ENCODE measurements at places on chromosomes 1 and 21.

DNA sequence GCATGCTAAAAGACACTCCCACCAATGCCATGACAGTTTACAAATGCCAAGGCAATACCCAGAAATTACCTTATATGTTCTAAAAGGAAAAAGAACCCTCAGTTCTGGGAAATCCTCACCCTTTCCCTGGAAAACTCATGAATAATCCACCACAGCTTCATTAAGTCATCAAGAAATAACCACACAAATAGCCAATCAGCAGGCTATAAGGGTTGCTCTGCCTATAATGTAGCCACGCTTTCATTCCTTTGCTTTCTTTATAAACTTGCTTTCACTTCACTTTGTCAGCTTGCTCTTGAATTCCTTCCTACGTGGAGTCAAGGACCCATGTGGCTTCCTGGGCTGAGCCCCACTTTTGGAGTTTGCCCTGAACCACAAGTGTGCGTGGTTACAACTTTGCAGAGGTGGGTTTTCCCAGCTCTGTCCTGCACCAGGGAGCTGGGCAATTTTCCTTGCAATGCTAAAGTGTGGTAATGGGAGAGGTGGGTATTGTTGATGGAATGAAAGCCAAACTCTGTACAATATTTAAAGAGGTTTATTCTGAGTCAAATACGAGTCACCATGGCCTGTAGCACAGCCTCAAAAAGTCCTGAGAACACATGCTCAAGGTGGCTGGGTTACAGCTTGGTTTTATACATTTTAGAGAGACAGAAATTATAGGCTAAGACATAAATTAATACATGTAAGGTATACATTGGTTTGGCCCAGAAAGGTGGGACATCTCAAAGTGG, 42.2 kb upstream of the COG2 start:
- DNase-seq, result no peak

- no peak for DNase-seq
Measured at GRCh38 chr1:107514841-107515240, 374.0 kb downstream of the NTNG1 start.

DNA sequence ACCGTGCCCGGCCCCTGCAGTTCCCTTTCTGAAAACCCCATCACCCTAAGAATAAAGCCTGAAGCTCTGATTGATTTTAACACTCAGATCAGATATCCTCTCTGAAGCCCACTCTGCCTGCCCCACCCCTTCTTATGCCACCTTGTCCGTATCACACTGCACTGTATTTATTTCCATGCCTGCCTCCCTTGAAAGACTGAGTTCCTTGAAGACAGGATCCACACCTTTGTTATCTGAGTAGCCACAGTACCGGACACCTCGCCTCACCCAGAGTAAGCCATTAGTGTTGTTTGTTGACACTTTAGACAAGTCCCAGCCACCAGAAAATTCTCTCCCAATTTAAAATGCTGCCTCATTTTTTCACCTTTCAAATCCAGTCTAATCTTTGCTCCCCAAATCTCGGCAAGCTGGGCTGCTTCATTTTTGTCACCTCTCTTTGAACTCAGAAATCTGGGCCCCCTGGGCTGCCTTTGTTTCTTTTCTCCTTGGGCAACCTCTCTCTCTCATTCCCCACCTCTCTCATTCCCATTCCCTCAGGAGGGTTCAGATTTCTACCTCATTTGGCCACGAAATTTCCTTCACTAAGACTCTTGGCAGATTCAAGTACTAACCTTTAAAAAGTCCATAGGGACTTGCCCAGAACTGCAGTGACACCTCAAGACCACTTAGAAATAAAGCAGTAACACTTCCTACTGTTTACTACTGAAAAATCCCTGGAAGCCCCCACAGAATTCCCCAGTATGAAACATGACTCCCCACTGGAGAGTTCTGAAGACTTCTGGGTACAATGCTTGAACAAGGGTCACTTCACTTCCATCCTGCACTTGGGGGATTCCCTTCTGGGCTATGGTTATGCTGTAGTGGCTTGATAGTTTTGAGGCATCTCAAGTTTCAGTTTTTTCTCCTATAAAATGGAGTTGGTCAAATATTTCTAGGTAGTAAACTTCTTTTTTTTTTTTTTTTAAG, 8.7 kb upstream of the PPP1R15B start:
- no peak for DNase-seq

- no peak for DNase-seq
Measured at GRCh38 chr1:168719306-168720111, 9.5 kb downstream of the DPT start.

GRCh38 chr1:182389619-182390047, 2.0 kb downstream of the GLUL start:
- peak; percentile 54 for DNase-seq

GRCh38 chr1:156104065-156104810, 10.3 kb upstream of the LMNA start:
- peak; percentile 79 for DNase-seq
